ENCODE measurements at places on chromosomes 12 and 14.

- no peak for DNase-seq
These were observed 31.9 kb downstream of the CEP83 start for GRCh38 chr12:94427501-94428381.

GRCh38 chr12:124586756-124587155 is 19.3 kb upstream of the NCOR2 start:
- no peak for DNase-seq

GRCh38 chr14:63275611-63276010 is 43.1 kb downstream of the GPHB5 start:
- no peak for DNase-seq

DNA sequence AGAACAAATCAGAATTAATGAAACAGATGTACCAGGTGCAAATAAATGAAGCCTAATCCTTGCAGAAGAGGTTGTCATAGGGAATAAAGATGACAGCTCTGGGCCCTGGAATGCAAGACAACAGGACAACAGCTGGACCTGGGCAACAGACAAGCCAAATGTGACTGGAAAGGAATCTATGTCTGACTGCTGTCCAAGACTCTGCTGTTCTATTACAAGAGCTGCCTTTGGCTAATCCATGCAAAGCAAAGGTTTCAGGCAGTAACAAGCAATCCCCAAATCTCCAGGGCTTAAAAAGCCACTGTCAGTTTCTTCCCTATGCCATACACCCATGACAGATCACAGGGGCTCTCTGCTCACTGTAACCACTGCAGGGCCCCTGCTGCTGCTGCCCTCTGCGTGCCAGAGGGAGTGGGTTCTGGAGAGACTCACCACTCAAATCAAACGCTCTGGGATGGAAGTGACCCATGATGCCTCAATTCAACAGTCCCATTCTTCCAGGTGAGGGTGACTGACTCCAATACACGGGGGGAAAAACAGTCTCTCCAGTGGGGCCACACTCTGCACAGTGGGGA is 218.9 kb upstream of the SFSWAP start:
- no peak for DNase-seq

GRCh38 chr12:124480469-124481256 is 86.7 kb downstream of the NCOR2 start:
- peak; percentile 54 for DNase-seq

Measured in liver (tissue), 10 donors.